ENCODE measurements at places on chromosomes 7 and 10.

DNA sequence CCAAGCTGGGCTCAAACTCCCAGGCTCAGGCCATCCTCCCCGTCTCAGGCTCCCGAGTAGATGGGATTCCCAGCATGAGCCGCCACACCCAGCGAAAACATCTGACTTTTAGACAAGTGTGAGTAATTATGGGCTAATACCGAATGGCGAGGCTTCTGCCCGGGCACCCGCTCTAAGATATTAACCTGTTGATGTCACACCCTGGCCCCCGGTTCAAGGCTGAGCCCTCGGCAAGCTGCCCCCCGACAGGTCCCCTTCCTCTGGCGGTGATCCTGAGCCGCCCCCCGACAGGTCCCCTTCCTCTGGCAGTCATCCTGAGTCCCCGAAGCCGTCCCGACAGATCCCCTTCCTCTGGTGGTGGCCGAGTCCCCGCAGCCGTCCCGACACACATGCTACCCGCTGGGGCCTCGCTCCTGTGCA, 5.2 kb downstream of the PSMG3 start:
- no peak for DNase-seq

DNA sequence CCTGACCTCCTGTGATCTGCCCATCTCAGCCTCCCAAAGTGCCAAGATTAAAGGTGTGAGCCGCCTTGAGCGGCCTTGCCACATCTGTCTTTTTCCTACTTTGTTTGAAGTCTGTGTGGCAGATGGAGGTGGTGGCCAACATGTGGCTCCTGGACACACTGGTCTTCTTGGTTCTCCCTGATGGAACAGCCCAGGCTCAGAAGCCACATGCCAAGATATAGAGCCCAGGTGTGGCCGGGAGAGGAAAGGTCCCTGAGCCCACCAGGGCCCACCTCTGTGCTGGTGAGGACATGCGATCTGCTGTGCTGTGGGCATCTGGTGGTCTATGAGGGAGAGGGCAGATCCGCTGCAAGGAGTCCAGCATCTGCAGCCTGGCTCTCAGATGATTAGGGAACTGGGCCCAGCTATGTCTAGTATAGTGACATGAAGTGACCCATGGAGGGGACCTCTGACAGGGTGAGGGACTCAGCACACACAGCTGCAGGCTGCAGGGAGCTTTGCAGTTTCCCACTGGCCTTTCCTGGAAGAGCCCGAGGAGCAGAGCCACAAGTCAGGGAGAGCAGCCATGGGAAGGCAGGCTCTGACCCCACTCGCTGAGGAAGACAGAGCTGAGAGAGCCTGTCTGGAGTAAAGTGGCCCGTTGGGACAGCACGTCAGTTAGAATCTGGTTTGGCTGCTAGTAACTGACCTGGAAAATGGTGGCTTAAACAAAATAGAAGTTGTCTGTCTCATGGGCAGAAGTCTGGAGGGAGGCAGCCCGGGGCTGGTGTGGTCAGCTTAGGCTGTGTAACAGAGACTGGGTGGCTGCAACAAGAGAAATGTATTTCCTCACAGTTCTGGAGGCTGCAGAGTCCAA, 25.9 kb downstream of the ADCY1 start:
- DNase-seq: no peak

DNA sequence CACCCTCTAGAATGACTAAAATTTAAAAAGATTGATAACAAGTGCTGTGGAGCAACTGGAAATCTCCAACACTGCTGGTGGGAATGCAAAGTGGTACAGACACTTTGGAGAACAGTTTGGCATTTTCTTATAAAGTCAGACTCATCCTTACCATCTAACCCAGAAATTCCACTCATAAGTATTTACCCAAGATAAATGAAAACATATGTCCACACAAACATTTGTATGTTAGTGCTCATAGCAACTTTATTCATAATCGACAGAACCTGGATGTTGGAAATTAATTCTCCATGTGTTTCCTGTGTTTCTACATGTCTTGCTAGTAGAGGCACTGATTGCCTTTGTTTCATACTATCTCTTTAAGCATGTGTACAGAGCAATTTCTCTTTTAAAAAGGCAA, 282.4 kb downstream of the AHR start:
- DNase-seq: no peak

DNA sequence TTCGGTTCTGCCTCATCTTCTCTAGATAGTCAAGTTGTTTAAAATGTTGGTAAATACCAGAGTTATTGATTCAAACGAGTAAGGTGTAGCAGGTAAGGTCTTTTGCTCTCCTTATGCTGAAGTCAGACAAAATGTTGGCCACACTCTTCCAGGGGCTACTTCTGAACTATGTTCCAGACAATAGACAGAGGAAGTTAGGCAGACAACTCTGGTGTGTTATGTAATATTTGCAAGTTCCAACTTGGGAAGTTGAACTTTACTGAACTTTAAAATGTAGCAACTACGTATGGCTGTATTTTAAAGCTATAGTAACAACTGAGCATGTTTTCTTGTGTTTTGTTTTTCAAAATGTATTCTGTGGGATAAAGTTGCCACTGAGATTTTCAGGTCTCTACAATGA, 125.7 kb upstream of the NEBL start:
- no peak for DNase-seq

DNA sequence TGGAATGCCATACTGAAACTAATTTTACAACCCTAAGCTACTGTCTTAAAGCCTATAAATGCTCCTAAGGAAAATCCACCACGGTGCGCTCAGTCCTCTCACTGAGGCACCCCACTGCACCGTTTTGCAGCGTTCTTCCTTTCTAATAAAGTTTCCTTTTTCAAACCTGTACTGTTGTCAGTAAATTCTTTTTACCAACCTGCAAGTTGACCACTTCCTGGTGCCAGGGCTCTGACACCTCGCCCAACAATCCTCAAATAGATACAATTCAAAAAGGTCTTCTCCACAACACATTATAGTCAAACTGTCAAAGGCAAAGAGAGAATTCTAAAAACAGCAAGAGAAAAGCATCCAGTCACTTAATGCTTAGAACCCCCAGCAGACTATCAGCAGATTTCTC, 42.8 kb downstream of the HERPUD2 start:
- DNase-seq: no peak

DNA sequence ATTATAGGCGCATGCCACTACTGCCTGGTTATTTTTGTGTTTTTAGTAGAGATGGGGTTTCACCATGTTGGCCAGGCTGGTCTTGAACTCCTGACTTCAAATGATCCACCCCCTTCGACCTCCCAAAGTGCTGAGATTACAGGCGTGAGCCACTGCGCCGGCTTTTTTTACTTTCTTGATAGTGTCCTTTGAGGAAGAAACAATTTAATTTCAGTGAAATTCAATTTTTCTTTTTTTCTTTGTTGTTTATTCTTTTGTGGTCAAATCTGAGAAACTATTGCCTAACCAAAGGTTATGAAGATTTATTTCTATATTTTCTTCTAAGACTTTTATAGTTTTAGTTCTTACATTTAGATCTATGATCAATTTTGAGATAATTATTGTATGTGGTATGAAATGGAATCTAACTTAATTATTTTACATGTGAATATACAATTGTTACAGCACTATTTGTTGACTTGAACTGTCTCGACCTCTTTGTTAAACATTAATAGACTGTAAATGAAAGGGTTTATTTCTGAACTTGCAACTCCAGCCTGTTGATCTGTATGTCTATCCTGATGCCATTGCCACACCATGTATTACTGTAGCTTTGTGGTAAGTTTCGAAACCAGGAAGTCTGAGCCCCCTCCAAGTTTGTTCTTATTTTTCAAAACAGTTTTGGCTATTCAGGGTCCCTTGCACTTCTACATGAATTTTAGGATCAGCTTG, 19.8 kb upstream of the RASSF4 start:
- no peak for DNase-seq

DNA sequence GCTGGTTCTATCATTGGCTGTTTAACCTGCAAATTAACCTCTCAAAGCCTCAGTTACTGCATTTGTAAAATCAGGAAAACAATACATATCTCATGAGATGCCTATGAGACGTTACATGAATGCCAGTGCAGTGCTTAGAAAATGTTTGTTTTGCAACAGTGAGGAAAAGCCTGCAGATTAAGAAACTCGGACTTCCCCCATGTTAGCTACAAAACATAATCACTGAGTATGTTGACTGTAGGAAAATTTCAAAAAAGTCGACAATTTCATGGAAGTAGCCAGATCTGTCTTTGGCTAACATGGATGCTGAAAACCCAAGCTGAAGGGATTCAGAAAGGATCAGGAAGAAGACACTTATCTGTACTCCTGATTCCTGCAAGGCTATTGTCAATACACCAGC, 121.4 kb downstream of the TRIL start:
- DNase-seq: no peak

GRCh38 chr7:91947948-91948347, 7.3 kb downstream of the AKAP9 start:
- no peak for DNase-seq

DNA sequence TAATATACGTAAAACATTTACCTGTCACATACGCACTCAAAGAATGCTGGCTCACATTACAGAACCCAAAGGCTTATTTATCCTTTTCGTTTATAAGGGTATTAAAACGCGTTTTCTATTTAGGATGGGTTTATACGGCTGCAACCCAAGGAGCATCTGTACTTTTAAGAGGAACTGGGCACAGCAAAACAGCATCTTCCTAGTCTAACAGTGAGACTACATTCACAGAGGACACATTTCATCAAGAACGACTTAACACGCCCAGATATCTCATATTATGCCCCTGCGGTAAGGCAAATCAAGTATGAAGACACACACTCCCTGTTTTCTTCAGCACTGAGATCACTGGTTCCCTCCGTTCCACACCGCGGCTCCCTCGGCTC, 533 bp upstream of the DMTF1 start:
- DNase-seq: no peak

DNA sequence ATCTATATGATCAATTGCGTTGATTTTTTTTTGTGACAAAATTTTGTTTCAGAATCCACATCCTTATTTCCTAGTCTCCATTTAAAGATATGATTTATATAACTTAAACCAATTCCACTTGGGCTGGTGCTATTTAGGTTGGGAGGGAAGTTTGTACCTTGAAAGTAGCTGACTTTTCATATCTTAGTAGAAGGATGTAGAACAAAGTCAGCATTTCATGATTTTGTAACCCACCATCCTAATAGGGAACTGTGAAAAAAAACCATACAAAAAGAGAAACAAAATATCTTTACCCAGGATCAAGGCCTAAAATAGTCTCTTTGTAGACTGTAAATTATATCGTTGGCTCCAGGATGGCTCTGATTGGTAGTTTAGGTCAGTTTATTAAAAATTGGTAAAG, 8.3 kb downstream of the HECTD2 start:
- no peak for DNase-seq

DNA sequence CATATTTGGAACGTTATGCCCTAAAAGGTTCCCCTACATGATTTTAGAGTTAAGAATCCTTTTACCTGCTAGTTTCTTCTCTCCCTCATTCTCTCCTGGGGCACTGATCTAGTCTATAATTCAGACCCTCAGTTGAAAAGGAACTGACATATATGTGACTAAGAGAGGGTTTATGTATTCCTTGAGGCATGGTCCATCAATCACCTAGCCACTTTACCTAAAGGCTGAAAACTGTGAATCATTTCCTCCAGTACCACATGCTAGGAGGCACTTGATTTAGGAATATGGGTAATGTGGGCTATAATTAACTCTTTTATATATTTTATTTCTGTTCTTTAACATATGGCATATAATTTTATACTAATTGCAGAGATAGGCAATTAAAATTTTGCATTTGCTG, 303.5 kb downstream of the BBS9 start:
- no peak for DNase-seq

DNA sequence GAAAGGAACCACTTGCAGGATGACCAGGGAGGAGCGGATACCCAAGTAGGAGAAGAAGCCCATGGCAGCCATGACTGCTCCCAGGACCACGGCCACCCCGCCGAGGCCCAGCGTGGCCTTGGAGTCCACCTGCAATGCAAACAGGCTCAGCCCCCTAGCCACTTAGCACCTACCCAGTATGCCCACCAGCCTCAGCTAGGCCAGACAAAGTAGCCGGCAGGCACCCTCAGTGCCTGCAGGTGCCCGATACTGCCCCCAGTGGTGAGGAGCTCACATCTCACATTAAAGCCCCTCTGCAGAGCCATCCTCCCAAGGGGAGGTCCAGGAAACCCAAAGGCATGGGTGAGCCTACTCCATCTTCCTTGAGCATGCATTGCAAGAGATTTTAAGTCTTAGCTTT, 6.6 kb downstream of the NPC1L1 start:
- no peak for DNase-seq

GRCh38 chr10:6279540-6280267, 77.0 kb downstream of the PFKFB3 start:
- DNase-seq: no peak

DNA sequence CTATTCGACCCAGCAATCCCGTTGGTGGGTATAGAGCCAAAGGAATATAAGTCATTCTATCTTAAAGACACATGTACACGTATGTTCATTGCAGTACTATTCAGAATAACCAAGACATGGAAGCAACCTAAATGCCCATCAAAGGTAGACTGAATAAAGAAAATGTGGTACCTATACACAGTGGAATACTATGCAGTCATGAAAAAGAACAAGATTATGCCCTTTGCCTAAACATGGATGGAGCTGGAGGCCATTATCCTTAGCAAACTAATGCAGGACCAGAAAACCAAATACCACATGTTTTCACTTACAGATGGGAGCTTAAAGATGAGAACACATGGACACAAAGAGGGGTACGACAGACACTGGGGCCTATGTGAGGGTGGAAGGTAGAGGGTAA, 845.3 kb downstream of the TYW1 start:
- no peak for DNase-seq

GRCh38 chr7:129169686-129170440, 18.6 kb upstream of the SMO start:
- DNase-seq: no peak

DNA sequence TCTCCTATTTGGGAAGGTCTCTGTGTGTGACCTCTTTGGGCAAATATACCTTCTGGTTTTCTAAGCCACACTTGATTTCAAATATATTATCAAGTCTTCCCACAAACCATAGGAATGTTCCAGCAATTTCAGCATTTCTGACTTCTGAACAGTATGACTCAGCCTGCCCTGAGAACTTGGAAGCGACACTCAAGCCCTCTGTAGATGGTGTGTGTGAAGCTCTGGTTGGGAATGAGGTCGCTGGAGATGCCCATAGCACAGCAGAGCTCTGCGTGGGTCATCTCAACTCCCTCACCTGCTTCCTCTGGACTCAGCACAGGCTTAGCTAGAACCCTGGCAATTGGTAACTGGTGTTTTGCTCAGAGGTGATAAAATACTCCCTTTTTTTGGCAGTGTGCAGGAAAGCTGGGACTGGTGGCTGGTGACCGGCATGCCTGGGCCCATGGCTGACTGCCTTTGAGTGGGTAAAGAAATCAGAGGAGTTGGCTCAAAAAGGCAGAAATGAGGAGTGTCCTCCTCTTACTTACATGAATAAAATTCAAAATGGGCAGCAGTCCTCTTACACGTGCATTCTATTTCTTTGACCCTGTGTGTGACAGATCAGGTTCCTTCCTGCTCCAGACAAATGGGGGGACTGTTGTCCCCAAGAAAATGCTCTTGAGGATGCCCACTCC, 87.5 kb upstream of the NRP1 start:
- no peak for DNase-seq

GRCh38 chr10:127151541-127151940, 44.9 kb downstream of the INSYN2A start:
- no peak for DNase-seq

All from stimulated activated CD8-positive, alpha-beta memory T cell treated with anti-CD3 and anti-CD28 coated beads, Interleukin-4, amount 100 ng/mL, for 1 hour (primary cell).